ENCODE measurements at places on chromosomes 7 and 10.

DNA sequence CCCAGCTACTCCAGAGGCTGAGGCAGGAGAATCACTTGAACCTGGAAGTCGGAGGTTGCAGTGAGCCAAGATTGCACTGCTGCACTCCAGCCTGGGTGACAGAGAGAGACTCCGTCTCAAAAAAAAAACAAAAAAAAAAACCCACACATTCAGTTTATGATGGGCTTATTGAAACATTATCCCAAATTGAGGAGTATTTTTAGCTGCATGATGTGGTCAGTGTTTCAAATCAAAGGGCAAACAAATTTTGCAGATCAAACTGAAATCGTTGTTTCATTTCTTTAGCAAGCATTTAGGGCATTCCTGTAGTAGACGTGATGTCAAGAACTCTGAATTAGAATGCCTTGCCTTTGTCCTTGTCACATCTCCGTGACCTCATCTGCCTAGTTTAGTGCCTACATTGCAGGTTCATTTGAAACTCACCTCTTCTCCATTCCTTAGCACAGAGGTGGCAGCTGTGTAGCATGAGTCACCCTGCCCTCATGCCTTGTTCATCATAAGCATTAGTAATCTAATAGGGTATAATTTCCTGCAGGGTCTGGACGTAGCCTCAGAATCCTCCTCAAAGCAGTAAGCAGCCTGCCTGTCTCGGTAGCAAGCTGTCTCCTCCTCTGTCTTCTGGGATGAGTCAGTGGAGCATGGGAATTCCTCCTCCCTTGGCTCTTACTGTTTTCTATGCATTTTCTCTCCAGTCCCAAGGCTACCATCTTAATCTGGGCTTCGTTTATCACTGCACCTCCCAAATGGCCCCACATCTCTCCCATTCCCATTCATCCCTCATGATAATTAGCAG is 73.8 kb downstream of the CUL1 start:
- no peak for DNase-seq

DNA sequence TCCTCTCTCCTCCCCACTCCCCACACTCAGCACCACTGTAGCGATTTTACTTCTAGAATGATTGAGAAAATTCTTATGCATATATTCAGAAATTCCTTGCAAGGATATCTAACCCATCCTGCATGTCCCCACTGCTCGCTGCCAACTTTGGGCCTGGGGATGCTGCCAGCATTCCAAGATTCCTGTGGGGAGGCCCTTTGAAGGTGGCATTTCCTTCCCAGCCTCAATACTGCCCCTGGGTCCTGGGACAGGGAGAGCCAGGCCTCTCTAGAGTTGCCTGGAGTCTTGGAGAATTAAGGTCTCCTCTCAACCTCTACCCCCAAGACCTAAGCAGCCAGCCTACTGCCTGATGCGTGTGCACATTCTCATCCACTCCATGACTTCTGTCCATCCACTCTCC is 303.5 kb downstream of the NEBL start:
- no peak for DNase-seq

GRCh38 chr10:50615658-50616057 is 8.1 kb downstream of the SGMS1 start:
- no peak for DNase-seq

DNA sequence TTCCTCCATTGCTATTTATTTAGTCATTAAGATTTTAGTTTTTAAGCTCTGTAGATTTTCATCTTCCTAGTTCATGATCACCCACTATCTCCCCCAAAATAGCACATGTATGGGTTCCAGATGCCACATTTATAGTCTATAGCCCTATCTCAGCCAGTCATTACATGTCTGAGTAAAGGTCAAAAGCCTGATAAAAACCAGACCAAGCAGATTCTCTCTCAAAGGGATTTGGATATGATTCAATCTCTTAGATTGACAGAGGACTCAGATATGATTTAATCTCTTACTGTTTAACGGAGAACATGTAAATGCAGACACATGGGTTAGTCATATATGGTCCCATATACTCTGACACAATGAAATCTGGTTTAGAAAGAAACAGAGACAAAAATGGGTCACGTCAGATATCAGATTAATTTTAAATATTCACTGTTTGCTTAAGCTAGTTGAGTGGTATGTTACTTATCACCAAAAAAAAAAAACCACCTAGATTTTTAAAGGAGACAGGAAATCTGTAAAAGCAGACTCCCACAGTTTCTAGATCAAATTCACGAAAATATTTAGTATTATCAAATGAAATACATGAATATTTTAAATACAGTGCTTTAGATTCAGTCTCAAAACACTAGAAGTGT is 107.0 kb upstream of the LRRN3 start:
- DNase-seq = no peak

- DNase-seq = peak; percentile 73
These were observed 2.1 kb downstream of the SNX10 start for GRCh38 chr7:26293569-26294308.

DNA sequence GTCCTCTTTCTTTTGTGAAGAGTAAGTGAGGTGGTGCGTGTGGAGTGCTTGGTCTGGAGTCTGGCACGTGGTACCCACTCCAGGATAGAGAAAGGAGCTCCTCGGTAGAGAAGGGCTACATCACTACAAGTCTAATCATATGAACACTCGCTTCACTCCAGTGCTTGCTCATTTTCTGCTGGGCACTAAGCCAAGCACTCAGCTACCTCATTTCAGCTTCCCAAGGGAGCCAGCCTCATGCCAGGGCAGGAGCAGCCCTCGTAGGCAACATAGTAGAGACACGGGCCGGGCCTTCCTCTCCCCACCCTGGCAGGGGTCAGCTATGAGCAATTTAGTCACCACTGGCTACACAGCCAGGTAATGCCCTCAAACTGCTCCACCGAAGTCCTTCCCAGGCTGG is 11.4 kb upstream of the HSPA12A start:
- no peak for DNase-seq

DNA sequence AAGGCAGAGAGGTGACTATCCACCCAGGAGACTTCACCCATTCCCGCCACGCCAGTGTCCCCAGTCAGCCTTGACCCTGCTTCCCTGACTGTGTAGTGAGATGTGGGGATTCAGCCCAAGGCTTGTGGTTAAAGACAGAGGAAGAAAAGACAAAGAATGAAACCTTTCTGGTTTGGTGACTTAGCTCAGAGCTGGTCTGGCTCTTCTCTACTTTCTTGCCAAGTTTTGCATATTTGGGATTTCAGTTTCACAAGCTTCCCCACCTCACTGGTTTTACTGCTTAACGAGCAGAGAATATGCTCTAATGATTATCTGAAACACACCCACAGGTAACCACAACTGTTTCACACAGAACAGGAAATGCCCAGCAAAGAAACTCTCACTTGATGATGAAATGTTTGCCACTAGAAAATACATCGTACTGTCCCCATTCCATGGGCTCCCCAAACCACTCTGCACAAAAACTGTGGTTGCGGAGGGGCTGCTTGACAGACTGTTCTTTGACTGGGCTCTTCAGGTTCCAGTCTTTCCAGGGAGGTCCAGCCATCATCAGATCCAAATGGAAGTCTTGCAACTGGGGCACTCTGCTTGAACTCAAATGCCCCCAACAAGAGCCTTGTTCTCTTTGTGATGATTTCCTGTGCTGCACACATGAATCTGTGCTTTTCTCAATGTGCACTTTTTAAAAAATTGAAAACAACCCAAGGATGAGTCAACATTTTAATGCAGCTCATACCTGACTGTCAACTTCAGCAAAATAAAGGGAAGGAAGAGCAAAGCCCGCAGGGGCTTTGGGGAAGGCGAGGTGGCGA is 95.5 kb downstream of the CTBP2 start:
- peak; percentile 69 for DNase-seq

GRCh38 chr10:80501381-80501912 is 36.3 kb upstream of the SH2D4B start:
- no peak for DNase-seq

DNA sequence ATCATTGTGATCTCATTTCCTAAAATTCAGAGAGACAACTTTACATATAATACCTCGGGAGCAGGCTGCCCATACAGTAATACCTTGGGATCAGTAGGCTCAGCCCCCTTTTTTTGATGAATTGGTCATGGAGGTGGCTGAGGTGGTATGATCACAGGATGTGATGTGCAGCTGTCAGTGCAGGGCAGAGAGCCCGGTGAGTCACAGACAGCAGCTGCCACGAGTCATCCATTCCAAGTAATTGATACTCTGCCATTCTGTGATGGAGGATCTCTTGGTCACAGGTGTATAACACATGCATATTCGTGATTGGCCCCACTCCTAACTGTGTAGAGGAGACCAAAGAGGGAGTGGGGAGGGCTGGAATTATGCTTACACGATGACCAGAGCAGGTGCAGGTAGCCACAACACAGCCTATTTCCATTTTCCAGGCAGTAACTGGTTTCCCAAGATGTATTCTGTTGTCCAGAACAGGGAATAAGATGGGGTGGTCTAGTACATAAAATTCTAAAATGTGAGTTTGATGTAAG is 14.1 kb downstream of the NRCAM start:
- no peak for DNase-seq

- no peak for DNase-seq
These were observed 4.4 kb downstream of the RPS24 start for GRCh38 chr10:78038105-78038504.

DNA sequence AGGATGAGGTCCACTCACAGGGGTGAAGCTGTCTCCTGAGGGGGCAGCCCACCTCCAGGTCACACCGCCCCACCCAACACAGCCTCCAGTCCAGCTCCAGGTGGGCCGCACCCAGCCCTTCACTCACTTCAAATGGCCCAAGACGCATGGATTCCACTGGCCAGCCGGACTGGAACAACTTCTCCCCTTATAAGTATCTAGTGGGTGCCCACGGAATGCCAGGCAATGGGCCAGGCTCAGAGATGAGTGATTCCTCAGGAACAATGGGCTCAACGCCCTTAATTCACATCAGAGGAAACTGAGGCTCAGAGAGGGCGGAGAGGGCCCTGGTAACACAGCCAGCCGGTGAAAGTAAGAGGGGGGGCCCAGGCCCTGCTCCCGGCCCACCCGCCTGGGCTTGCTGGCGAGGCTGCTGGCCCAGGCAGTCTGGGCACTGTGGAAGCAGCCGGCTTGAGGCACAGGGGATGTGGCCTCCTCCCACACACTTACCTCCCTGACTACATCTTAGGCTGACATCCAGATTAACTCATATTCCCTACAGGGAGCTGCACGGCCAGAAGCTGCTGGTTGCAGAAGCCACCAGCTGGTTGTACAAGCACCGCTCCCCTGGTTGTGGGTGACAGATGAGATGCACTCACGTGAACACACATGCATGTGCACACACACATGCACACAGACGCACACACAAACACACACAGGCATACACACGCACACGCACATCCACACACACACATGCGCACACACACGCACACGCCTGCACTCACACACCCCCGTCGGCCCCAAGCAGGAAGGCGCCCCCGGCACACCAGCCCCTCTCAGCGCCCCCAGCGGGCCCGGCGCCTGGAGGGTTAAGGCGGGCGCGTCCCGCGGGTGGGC is 1.0 kb upstream of the FAM20C start:
- DNase-seq = no peak

GRCh38 chr7:70346844-70347462 is 748.7 kb downstream of the AUTS2 start:
- no peak for DNase-seq

- no peak for DNase-seq
These were observed 215.8 kb upstream of the PFKP start for GRCh38 chr10:2851566-2851965.

DNA sequence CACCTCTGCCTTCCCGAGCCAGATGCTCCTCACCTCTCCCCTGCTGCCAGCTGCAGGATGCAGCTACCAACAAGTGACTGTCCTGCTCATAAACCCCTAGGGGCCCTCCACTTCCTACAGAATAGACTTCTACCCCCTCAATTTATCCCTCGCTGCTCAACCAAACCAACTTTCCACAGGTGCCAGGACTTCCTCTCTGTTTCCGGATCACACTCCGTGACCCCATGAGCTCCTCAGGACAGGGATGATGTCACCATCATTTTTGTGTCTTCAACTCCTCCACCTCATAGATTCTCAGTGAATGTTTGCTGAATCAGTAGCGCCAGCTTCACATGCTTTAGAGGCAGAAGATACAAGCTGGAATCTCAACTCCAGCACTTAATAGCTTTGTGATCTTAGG is 25.8 kb upstream of the ADRB1 start:
- DNase-seq = no peak

- no peak for DNase-seq
These were observed 190.3 kb upstream of the AHR start for GRCh38 chr7:17108049-17108584.

DNA sequence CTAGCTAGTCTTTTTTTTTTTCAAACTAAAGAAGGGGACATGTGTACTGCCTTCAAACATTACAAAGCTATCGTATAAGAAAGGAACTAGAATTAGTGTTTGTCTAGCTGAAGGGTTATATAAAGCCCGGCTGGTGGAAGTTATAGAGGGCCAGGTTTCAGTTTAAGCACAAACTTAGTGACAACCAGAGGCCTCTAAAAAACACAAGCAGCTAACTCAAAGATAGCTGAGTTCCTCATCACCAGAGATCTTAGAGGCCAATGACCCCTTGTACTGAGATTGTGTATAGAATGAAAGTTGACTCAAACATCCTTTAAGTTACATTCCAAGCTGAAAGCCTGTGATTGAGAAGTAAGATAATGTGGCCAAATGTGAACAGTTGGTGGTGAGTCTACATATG is 28.1 kb upstream of the SGMS1 start:
- no peak for DNase-seq

GRCh38 chr7:2688409-2689342 is 674 bp downstream of the AMZ1 start:
- DNase-seq = no peak
